ENCODE measurements at places on chromosomes 2 and 18.

DNA sequence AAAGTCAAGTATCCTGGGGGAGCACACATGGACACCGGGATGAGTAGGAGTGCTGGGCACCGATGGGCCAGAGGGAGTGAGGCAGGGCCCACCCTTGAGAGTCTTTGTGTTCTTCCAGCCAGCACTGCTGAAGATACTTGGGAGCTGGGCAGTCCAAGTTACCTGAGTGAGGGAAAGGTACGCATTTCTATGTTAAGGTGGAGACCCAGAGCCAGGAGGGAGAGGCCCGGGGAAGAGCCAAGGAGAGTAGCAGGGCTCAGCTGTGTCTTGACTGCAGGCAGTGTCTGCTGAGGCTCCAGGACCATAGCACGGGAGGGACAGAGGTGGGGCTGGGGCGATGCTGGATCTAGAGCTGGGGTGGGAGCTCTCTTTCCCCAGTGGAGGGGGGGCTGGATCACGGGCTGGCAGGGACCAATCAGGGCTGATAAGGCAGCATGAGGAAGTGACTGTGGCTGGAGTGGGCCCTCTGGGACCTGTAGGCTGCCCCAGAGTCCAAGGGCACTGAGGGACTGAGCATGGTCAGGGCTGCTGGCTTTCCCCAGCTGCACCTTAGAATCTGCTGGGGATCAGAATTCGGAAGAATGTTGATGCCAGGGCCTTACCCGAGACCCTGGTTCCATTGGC is 289.2 kb downstream of the PHLPP1 start:
- no peak for DNase-seq

DNA sequence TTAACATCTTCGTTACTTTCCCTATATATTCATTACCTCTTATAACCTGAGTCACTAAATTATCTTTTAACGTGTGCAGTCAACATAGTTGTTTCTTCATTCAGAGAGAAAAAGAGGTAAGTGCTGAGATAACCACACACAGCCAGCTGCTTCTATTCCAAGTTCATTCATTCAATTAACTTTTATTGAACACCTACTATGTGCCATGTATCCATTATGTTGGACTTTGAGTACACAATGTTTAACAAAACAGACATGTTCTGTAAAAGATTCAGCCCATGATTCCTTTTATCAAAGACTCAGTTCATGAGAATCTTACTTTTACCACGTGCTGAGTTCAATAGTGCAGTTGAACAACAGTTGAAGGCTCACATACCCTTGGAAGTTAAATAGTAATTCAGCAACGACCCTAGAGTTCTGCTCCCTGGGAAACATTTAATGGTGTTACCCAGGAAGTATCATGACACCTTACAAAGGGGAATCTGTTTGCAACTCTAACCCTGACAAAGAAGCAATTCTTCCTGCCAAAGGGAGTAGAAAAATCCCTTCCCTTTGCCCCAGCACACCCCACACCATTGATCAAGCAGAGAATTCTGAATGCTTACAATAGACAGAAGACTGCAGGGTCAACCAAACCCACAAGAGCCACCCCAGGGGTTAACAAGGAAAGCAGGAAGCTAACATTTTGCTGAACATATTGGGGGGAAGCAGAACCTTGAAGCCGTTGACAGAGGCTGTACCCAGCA is 595.8 kb downstream of the STK39 start:
- no peak for DNase-seq

- no peak for DNase-seq
These were observed 145.9 kb downstream of the DDX1 start for GRCh38 chr2:15737314-15738224.

DNA sequence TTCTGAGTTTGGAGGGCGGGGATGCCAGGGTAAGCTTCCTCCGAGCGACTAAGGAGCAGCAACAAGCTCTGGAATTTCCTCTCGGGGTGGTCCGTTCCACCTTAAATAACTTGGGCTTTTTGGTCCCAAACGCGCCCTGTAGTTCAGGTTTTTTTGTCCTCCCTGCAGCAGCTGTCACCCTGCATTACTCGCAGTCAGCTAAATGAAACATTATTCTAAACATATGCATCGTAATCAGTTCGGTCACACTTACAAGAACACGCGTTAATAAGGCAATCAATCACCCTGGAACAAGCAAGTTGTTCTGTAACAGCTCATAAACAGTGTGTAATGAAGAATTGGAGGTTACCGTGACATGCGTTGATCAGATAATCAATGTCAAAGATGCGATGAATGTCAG is 8.3 kb downstream of the EVX2 start:
- DNase-seq = no peak

GRCh38 chr2:217849154-217849975 is 153.4 kb downstream of the TNS1 start:
- no peak for DNase-seq

DNA sequence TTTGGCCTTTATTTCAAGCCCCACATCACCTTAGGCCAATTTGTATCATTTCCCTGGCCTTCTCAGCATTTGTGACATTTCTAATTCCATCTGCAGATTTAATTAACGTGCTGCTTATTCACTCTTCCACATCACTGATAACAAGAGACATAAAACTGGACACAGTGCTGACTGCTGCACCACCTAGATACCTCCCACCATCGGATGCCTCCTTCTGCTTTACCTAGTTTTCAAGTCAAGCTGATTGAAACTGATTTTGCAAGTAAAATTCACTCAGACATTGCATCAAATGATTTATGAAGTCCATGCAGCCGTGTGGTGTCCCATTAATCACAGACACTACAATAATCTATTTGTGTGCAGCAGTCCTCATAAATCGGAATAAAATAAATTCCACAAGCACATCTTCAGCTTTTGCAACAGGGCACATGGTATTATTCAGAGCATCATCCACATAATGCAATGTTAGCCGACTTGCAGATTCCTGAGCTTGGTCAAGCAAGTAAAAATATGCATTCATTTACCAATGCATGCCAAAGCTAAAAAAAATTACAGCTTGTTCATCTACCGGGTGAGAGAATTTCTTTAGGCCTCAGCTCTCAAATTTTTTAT is 15.9 kb upstream of the CRIM1 start:
- DNase-seq = no peak
